ENCODE measurements at places on chromosomes 16 and 17. TPM values are rescaled to one million over a fixed set of nuclear protein-coding genes. Genes with fewer than 3 reads are reported as not detected.

TAC4 gene
- not detected for total RNA-seq

GRCh38 chr17:75498039-75498725, 17.2 kb downstream of the CASKIN2 start:
- DNase-seq, result no peak

GRCh38 chr16:50457979-50458491, 89.2 kb upstream of the BRD7 start:
- DNase-seq, result no peak

CDRT15L2 gene
- not detected for total RNA-seq

GRCh38 chr17:64679710-64680216, 17.7 kb upstream of the SMURF2 start:
- peak; percentile 97 for DNase-seq

Data from GM23248 (cell line).